ENCODE measurements at places on chromosomes 12 and 14.
A peak's percentile ranks its signal among the peaks of the same experiment; 100 is the strongest.

DNA sequence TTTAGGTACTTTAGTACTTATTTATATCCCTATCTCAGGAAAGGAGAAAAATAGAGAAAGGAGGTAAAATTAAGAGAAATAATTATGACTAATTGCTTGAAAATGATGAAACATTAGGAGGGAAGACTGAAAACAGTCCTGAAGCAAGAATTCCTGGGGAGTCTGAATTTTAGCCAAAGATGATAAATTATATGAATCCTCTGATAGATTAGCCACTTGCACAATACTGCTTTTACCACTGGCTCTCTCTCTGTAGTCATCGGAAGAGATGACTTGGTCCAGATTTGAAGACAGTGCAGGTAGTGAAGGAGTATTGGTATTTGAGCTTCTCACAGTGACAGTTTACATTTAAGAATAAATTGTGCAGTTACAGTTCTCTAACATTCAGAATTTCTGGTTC lies 83.8 kb upstream of the CLEC14A start:
- DNase-seq = no peak

DNA sequence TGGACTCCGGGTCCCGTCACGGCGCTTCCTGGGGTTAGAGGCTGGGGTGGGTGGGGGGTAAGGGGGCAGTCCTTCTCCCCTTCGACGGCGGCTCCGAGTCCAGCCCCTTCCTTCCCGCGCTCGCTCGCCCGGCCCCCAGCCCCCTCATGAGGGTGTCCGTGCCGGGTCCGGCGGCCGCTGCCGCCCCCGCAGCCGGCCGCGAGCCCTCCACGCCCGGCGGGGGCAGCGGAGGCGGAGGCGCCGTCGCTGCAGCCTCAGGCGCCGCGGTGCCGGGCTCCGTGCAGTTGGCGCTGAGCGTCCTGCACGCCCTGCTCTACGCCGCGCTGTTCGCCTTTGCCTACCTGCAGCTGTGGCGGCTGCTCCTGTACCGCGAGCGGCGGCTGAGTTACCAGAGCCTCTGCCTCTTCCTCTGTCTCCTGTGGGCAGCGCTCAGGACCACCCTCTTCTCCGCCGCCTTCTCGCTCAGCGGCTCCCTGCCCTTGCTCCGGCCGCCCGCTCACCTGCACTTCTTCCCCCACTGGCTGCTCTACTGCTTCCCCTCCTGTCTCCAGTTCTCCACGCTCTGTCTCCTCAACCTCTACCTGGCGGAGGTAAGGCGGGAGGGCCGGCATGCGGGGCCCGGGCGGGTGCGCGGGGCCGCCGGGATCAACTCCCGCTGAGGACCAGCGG lies 500 bp downstream of the GPR137C start:
- DNase-seq = peak; percentile 44

DNA sequence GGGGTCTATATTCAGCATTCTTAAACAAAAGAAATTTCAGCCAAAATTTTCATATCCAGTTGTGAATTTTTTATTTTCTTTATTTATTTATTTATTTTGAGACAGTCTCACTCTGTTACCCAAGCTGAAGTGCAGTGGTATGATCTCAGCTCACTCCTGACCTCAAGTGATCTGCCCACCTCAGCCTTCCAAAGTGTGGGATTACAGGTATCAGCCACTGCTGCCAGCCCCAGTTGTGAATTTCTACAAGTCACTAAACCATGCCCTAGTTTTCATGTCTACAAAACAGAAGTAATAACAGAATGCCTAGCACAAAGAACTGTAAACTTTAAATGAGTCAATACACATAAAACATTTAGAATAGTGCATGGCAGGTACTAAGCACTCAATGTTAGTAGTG lies 254.2 kb downstream of the C12orf50 start:
- DNase-seq = no peak

DNA sequence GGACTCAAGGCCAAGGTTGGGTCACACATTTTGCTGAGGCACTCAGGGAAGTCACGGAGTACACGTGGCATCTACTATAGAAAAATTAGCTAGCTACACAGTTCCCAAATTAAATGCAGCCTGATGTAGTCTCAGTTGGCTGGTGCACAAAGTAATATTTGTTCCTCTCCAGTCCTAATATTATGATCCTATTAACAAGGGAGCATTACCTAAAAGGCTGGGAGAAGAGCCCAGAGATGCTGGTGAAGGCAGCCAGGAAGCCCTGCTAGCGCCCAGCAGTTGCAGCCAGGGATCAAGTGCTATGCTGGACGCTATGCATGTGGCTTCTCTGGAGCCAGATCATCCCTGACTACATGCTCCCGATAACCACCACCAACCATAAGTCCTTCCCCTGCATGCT lies 88.0 kb upstream of the GSC start:
- no peak for DNase-seq

GRCh38 chr12:8675591-8676036 lies 13.0 kb upstream of the MFAP5 start:
- DNase-seq = no peak

- no peak for DNase-seq
Observed at GRCh38 chr12:24047326-24047725, 97.9 kb upstream of the SOX5 start.

DNA sequence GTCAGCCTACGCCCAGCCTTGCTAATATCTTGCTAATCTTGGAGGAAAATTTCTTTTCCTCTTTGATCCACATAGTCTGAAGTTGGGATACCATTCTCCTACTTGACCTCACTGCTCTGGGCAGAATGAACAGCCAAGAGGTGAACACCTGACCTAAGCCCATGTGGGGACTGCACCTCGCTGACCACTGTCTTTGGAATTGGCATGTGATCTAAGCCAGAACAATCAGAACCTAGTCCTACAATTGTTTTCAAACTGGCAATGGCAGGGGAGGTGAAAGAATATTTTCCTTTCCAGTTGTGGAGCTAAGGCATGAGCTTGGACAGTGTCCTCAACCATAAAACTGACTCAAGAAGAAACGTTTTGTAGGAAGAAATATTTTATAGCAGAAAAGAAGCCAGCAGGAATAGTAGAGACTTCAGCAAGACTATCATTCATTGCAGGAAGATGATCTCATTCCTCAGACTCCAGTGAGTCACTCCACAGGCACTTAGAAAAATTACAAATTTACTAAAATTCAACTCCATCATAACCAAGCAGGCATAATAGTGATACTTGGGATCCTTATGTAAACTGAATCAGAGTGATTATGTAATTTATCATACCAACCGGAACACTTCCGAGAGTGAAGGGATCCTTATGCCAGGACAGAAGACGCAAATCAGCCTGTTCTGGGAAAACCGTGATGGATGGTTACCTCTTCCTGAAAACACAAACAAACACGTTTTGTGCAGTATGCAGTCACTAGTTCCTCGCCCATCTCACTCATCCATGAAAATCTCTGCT lies 14.7 kb downstream of the PTPRO start:
- no peak for DNase-seq

DNA sequence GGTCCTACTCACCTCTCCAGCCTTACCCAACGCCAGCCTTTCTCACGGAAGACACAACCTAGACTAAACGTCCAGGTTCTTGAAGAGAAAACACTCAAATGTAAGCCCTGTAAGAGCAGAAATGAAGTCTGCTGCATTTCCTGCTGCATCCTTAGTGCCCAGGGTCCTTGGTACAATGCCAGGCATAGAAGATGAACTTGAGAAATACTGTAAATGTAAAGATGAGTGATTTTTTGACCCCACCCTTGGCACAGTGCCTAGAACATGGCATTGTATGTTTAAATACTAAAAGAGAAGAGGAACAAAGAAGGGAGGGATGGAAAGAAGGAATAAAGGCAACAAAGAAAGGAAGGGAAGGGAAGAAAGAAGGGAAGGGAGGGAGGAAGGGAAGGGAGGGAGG lies 514.6 kb downstream of the MED13L start:
- DNase-seq = no peak

- DNase-seq = peak; percentile 62
Observed at GRCh38 chr12:59085690-59086089, 165.4 kb upstream of the LRIG3 start.

GRCh38 chr12:122045262-122045661 lies 23.6 kb downstream of the BCL7A start:
- no peak for DNase-seq

DNA sequence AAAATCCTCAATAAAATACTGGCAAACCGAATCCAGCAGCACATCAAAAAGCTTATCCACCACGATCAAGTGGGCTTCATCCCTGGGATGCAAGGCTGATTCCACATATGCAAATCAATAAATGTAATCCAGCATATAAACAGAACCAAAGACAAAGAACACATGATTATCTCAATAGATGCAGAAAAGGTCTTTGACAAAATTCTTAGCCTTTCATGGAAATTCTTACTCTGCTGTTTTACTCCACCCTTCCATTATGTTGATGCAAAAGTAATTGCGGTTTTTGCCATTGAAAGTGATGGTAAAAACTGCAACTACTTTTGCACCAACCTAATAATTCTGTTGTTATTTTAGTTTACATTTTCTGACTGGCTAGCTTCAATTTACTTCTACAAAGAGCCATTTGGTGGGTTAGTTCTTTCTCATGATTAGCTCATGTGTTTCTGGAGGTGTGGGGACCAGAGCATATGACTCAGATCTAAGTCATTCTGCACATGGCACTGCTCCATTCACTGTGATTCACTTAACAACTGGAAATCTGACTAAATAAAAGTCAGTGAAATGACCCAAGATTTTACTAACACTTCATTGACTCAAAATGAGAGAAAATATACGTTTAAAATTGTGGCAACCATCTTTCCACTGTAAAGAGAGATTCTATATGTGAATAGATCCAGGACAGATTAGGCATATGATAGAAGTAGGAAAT lies 99.9 kb downstream of the TMTC3 start:
- DNase-seq = no peak

DNA sequence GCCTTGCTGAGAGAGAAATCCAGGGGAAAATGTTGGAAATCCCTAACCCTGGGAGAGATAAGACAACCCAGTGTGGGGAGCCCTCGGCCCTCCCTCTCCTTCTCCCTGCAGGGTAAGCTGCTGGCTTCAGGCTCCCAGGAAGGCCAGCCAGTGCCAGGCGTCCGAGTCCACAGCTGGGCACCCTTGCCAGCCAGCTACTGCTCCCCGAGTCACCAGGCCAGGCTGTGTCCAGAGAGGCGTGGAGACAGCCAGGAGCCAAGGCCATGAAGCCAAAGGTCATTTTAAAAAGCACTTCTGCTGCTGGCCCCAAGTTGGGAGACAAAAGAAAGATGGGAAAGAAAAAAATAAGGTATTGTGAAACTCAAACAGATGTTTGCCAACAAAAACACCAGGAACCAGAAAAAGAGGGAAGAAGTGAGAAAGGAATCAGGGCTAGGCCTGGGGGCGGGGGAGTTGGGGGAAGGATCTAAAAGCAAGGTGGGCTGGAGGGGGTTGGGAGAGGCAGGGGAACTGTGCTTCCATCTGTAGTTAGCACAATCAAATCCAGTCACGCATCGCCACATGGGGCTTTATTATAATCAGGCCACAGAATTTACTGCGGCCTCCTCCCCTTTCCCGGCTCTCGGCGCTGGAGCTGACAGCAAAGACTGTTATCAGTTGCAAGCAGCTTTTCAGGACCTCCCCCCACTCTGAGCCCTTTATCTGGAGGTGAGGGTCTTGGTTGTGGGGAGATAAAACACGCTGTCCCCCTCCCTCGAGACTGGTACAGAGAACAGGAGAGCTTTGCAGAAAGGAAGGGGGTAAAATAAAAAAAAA lies 33.5 kb downstream of the RBM19 start:
- no peak for DNase-seq

- no peak for DNase-seq
Observed at GRCh38 chr14:79856381-79856780, 354.9 kb downstream of the DIO2 start.
